ENCODE measurements at places on chromosomes 7 and 10. TPM values are rescaled to one million over a fixed set of nuclear protein-coding genes. Genes with fewer than 3 reads are reported as not detected.

- H3K4me3 ChIP-seq, result no peak overlapping the region
- no peaks in the 10 kb centered on the region for H3K36me3 ChIP-seq
- no peaks in the 10 kb centered on the region for H3K27me3 ChIP-seq
- DNase-seq, result no peak
- H3K27ac ChIP-seq, result no peak overlapping the region
Measured at GRCh38 chr7:81308643-81309322, 389.9 kb upstream of the SEMA3C start.

DNA sequence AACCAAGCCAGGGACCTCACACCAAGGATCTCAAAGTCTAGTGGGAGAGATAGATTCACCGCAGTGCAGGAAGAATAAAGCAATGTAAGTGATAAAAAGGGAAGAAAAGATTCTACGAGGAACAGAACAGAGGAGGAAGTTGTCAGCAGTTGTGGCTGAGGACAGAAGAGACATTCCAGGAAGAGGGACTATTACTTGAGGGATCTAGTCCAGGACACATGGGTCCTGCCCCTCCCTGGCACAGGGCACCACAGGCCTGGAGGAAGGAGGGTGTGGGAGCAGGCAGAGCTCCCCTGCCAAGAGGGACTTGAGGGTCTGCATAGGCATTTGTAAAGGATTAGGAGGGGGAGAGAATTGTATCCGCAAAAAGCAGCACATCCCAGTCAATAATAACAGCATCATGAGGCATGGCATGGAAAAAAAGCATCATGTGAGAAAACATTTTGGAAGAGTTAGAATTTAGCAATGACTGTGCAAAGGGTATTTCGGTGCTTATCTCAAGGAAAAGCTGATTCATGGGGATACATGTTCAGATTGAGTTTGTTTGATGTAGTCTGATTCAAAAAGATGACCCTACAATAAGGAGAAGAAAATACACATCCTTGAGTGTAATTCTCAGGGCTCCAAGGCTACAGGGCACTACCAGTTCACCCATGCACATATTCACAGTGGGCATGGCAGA is 12.7 kb downstream of the C10orf71 start:
- no peaks in the 10 kb centered on the region for H3K36me3 ChIP-seq
- no peaks in the 10 kb centered on the region for H3K27me3 ChIP-seq
- peaks cover 8% of the 10 kb centered on the region for H3K4me1 ChIP-seq
- no peak overlapping the region for H3K4me3 ChIP-seq
- DNase-seq, result no peak

DNA sequence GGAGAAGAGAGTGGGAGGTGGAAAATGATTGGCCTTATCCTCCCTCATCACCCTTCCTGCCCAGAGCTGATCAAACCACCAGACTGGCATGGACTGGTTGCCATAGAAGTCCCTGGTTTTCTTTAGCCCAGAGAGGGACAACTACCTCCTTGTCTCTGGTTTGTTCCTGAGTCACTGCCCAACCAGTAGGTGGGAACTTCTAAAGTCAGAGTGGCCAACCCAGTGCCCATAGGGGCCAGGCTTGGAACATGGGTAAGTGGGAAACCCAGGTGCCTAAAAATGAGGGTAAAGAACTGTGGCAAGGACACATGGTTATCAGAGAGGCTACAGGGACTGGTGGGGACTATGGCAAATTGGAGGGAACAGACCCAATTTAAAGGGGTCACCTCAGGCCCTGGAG is 63.8 kb downstream of the FAM241B start:
- H3K4me1 ChIP-seq, result no peaks in the 10 kb centered on the region
- no peaks in the 10 kb centered on the region for H3K36me3 ChIP-seq
- H3K4me3 ChIP-seq, result no peak overlapping the region
- H3K27ac ChIP-seq, result no peak overlapping the region
- no peak for DNase-seq

DNA sequence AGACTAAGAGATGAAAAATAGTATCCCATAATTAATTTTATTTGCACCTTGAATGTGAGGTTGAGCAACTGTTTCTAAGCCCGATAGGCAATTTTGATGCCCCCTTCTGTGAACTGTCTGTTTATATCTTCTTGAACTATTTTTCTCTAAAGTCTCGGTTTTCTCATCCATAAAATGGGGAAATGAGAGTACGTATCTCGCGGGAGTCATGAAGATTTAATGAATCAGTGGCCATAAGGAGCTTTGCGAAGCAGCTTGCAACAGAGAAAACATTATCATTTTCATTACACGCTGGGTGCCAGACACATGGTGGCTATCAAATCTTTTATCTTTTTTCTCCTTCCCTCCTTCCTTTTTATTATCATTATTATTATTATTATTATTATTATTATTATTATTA is 108.1 kb upstream of the CARD11 start:
- DNase-seq, result no peak
- H3K27ac ChIP-seq, result no peak overlapping the region
- no peaks in the 10 kb centered on the region for H3K27me3 ChIP-seq
- H3K4me3 ChIP-seq, result no peak overlapping the region
- no peaks in the 10 kb centered on the region for H3K4me1 ChIP-seq

DNA sequence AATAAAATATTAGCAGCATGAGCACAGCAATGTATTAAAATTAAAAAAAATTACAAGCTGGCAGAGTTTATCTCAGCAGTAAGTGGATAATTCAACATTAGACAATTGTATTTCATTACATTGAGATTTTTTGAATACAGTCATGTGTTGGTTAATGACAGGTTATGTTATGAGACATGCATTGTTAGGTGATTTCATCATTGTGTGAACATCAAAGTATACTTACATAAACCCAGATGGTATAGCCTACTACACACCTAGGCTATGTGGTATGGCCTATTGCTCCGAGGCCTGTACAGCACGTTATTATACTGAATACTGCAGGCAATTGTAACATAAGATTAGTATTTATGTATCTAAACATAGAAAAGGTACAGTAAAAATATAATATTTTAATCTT is 29.7 kb downstream of the CCDC6 start:
- H3K4me3 ChIP-seq, result no peak overlapping the region
- no peak overlapping the region for H3K27ac ChIP-seq
- no peak for DNase-seq
- H3K4me1 ChIP-seq, result peaks cover 75% of the 10 kb centered on the region

DNA sequence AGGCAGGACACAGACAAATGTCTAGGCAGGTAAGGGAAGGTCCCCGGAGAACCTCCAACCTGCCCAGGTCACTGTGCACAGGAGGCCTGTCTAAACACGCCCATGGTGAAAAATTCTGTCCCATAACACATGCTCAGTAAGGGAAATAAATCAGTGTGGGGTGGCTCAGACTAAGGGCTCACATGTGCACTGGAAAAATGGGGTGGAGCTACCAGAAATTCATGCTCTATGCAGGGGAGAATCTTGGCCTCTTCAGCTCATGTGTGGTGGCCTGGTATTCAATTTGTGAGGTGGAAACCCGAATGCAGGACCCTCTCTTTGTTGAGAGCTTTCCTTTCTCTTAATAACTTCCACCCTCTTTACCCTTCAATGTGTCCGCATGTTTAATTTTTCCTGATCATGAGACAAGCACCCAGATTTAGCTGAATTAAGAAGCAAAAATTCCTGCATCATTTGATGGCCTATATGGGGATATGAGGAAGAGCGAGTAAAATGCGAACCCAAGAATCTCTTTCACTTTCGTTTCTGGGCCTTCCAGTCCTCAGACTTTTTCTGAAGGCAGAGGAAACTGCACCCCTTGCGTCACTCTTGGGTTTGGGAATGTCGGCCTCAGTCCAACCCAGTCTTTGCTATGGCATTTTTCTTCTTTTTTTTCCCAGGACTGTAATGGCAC is 163.2 kb downstream of the DGKB start:
- H3K27me3 ChIP-seq, result no peaks in the 10 kb centered on the region
- no peak overlapping the region for H3K4me3 ChIP-seq
- DNase-seq, result no peak
- no peaks in the 10 kb centered on the region for H3K36me3 ChIP-seq

DNA sequence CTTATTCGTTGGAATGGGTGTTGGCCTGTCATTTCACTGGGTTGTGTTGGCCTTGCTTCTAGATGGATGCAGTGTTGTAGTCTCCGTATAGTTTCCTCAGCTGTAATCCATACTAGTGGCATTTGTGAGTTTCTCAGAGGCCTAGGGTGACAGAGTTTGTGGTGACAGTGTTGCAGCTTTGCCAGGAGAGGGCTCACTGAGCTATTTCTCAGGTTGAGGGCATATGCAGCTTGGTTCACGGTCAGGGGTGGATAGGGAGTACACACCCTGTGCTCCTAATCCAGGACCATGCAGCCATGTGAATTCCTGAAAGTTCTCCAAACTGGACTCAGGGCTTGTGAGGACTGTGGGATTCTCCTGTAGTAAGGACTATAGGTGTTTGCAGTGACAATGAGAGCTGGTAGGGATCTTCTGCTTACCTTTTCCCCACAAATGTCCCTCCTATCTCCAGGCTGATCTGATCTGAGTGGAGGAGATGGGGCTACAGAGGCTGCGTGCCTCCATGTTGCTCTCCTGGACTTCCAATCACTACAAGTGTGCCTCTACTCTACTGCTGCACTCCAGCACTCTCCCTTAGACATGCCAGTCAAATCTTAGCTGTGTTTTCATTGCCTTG is 229.0 kb downstream of the STK31 start:
- no peaks in the 10 kb centered on the region for H3K27me3 ChIP-seq
- no peak overlapping the region for H3K27ac ChIP-seq
- no peak for DNase-seq
- no peaks in the 10 kb centered on the region for H3K36me3 ChIP-seq
- H3K4me3 ChIP-seq, result no peak overlapping the region

- H3K4me3 ChIP-seq, result no peak overlapping the region
- peaks cover 31% of the 10 kb centered on the region for H3K36me3 ChIP-seq
- peaks cover 10% of the 10 kb centered on the region for H3K4me1 ChIP-seq
- H3K27ac ChIP-seq, result no peak overlapping the region
Measured at GRCh38 chr7:107922886-107923285, 31.9 kb downstream of the DLD start.

DNA sequence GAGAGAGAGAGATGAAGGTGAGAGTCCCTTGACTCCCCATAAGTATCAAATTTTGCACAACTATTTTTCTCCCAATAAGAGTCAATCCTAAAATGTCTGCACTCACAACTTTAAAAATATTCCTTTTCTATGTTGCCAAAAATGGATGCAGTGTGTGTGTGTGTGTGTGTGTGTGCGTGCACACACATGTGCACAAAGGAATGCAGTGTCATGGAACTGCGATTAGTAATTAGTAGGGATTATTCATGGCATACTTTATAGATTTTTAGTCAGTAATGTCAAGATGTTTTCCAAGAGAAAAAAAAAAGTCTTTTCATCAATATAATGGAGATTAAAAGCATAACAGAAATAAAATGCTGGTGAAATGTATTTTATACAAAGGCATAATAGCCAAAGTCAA is 179.1 kb upstream of the LRRTM3 start:
- DNase-seq, result no peak
- no peak overlapping the region for H3K4me3 ChIP-seq
- H3K4me1 ChIP-seq, result no peaks in the 10 kb centered on the region
- no peaks in the 10 kb centered on the region for H3K36me3 ChIP-seq
- H3K27me3 ChIP-seq, result no peaks in the 10 kb centered on the region

DNA sequence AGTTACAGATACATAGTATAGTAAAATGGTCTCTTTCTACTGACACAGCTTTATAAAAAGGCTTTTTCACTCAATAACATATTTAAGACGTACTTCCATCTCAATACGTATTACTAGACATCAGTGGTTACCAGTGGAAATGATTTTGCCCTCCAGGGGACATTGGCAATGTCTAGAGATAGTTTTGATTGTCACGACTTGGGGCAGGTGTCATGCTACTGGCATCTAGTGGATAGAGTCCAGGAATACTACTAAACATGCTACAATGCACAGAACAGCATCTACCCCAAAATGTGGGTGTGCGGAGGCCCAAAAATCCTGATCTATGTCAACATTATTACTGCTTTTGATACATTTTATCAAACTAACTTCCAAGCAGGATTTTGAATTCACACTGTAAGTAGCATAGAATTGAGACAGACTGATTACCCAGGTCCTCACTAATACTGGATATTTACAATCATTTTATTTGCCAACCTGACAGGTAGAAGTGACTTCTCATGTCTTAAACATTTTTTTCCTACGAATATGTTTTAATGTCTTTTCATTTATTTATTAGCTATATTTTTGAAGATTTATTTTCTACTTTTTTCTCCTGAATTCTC is 53.8 kb downstream of the HGF start:
- no peaks in the 10 kb centered on the region for H3K36me3 ChIP-seq
- DNase-seq, result no peak
- H3K27me3 ChIP-seq, result no peaks in the 10 kb centered on the region
- H3K4me3 ChIP-seq, result no peak overlapping the region
- H3K4me1 ChIP-seq, result no peaks in the 10 kb centered on the region

DNA sequence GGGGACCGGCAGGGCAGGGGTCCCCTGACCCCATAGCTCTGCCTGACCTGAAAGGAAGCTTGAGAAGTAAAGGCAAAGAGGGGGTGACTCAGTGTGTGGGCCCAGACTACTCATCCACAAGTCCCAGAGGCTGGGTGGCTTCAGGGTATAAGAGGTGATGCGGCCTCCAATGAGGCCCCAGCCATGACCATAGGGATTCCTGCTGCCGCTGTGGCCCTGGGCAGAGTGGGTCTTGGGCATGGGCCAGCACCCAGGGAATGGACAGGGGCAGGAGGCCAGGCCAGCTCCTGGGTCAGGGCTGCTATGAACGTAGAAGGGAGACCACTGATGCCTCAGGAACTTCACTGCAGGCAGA is 64.4 kb upstream of the EBF3 start:
- no peaks in the 10 kb centered on the region for H3K36me3 ChIP-seq
- H3K27ac ChIP-seq, result no peak overlapping the region
- no peak overlapping the region for H3K4me3 ChIP-seq
- H3K27me3 ChIP-seq, result no peaks in the 10 kb centered on the region

DNA sequence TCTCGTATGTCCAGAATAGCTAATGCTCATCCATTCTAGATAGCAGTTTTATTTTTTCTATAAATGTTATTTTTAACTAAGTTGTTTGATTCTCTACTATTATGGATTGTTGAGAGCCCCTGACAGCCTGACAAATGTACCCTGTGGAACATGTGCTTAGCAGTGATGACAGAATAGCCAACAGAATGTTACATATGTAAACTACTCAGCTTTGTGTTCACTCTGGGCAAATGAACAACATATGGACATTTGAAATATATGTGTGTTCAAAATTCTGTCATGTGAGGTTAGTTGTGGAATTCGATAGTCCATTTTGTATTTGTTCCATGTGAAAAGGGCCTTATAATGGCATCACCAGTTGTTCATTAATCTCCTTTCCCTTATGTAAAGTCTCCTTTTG is 199.7 kb downstream of the EXOC4 start:
- no peaks in the 10 kb centered on the region for H3K27me3 ChIP-seq
- no peak for DNase-seq
- no peak overlapping the region for H3K4me3 ChIP-seq
- no peaks in the 10 kb centered on the region for H3K36me3 ChIP-seq

GPR37 gene
- total RNA-seq, result 2.8 TPM

GPR158 gene
- not detected for total RNA-seq

ANKRD22 gene
- not detected for total RNA-seq

TUBB8 gene
- total RNA-seq, result not detected

SCIN gene
- total RNA-seq, result 2.0 TPM

ADCY1 gene
- 0.14 TPM for total RNA-seq

OR6B1 gene
- not detected for total RNA-seq

INMT gene
- total RNA-seq, result 243 TPM

RBP4 gene
- total RNA-seq, result 23.3 TPM

TEX47 gene
- total RNA-seq, result not detected

FEZF1 gene
- not detected for total RNA-seq
